Cardiac atrium fibroblast (primary cell): ENCODE measurements at places on chromosomes 6 and 20. TPM values are rescaled to one million over a fixed set of nuclear protein-coding genes. Genes with fewer than 3 reads are reported as not detected.

CLVS2 gene
- not detected in 2 replicates for total RNA-seq

SCRT2 gene
- total RNA-seq: not detected in 2 replicates

POM121L2 gene
- total RNA-seq: not detected in 2 replicates

ISM1 gene
- not detected in 2 replicates for total RNA-seq

CRIP3 gene
- not detected in 2 replicates for total RNA-seq

PNPLA1 gene
- 0.49 TPM in 1 of 2 replicates, not detected in the other for total RNA-seq

SYTL3 gene
- 1.8 and 5.2 TPM in 2 replicates for total RNA-seq

JAG1 gene
- total RNA-seq: 65.2 and 97.4 TPM in 2 replicates

ZBP1 gene
- not detected in 2 replicates for total RNA-seq
